ENCODE measurements at places on chromosomes 2 and 18.

DNA sequence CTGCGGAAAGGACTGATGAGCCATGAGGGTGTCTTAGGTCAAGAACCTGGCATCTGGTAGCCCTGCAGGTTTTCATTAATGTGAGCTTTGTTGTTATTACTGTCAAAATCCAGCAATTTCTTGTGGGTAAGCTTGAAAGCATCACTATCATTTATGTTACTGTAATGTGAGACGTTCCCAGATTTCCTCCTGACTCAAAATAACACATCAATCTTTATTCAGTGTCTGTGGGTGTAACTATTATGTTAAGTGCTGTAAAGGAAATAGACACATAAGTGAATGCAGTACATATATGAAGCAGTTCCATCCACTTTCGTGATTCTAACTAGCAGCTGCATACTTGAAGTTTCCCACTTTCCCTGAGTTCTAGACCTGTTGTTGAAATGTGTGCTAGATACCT is 89.8 kb downstream of the FHOD3 start:
- no peak for DNase-seq

DNA sequence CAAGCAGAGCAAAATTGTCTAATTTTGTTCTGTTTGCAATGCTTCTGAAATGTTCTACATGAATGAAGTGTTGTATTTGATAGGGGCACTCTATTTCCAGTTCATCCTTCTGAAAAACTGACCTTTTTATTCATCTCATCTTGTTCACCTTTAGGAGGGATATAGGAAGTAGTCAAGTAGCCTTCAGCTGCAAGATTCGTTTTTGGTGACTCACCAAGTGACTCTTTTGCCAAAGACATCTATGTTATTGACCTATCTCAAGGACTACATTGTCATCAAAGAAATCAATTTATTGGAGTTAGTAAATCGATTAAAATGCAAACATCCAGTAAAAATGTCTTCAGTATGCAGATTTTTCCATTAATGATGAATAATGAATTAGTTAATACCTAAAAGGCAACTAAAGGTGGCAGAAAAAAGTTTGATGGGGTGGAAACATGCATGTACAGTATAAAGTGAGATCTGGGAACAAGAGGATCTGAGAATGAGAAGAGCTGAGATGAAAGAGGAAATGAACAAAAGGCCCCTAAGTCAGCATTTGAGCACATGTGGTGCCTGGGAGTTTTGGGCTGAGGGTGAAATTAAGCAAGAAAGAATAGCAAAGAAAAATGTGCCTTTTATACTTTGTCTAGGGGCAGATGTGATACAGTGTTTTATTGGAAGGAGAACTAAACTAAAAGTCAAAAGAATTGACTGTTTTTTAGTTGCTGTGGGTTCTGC is 255.1 kb upstream of the LINC00305 start:
- no peak for DNase-seq

DNA sequence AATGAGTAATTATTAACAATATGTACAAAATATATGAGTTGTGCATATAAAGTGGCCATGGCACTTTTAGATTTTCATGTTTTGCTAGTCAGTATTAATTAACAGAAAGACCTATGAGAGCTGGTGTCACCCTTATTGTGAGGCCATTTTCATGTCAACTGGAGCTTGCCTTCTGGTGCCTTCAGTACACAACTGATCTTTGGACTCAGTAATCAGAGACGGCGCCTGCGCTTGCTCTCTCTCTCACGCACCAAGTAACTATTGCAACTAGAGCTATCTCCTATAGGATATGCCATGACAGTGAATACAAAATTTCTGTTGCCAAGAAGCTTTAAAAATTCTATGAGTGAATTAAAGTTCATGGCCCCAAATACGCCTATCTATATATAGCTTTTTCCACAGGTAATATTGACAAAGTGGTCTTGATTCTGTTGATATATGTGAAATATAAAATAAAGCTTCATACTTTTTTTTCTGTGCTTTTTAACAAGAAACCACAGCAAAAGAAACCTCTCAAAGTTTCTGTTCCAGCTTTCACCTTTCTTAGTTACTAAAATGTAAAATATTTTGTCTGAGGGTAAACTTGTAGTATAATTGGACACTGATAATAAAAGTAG is 2.9 kb downstream of the SERTAD2 start:
- DNase-seq = no peak

GRCh38 chr2:8619071-8619470 is 62.8 kb upstream of the ID2 start:
- DNase-seq = no peak

GRCh38 chr2:14828968-14829367 is 196.5 kb downstream of the LRATD1 start:
- no peak for DNase-seq

GRCh38 chr18:61735564-61736102 is 157.2 kb downstream of the RNF152 start:
- DNase-seq = no peak

DNA sequence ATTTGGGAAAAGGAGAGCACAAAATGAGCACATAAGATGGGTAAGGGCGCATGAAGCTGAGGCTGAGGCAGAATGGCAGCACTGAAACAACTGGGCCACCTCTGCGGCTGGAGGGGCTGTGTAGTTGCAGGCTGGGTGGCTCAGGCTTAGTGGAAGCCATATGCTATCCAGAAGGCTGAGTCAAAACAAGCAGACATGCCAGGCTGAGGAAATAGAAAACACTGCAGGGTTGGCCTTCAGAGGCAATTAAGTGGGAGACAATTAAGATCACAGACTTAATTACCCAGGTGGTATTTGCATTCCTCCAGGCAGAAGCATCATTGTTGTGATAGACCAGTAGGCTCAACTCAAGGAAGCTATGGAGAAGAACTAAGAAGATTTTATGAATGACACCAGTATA is 11.4 kb upstream of the XPO1 start:
- DNase-seq = no peak

DNA sequence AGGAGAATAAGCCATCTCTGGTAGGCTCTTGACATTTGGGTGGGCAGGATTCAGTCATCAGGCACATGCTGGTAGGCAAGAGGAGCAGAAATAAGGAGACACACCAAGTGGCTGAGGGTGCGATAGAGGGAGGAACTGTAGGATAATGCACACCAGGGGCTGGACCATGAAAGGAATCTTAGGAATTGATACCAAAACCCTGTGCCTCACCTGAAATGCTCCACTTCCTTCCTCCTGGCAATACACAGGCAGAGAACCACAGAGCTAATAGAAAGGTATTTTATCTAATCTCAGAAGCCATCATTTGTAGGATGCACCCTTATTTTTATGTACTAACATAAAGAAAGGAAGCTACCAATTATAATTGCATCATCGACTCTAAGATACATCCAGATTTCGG is 4.4 kb upstream of the CYP1B1 start:
- no peak for DNase-seq

- DNase-seq = no peak
These were observed 68.9 kb upstream of the ITM2C start for GRCh38 chr2:230795856-230796255.

GRCh38 chr2:74597410-74597809 is 42.9 kb downstream of the DOK1 start:
- no peak for DNase-seq

Measured in T-helper 2 cell treated with Interferon-gamma antibody and Interleukin-4, amounts not matched to agents 5 μg/mL and 100 μg/mL, for 36 hours (primary cell).